ENCODE measurements at places on chromosomes 12 and 14. TPM values are rescaled to one million over a fixed set of nuclear protein-coding genes. Genes with fewer than 3 reads are reported as not detected.

TCL1B gene
- total RNA-seq, result not detected

ZDHHC22 gene
- total RNA-seq, result not detected

PRR4 gene
- total RNA-seq, result 2.9 TPM

CSRP2 gene
- total RNA-seq, result 0.47 TPM

SLC4A8 gene
- total RNA-seq, result 12.6 TPM

LALBA gene
- not detected for total RNA-seq

TMEM233 gene
- total RNA-seq, result not detected

TBX3 gene
- not detected for total RNA-seq

PSMB5 gene
- 64.5 TPM for total RNA-seq

SOAT2 gene
- 10.8 TPM for total RNA-seq

KLRC1 gene
- 5.0 TPM for total RNA-seq

LTBP2 gene
- 0.05 TPM for total RNA-seq

RNASE7 gene
- not detected for total RNA-seq

NTF3 gene
- total RNA-seq, result not detected

LUM gene
- total RNA-seq, result not detected

PELI2 gene
- total RNA-seq, result 0.57 TPM

PTCSC3 gene
- not detected for total RNA-seq

TSPAN19 gene
- not detected for total RNA-seq

TAS2R42 gene
- not detected for total RNA-seq

TMEM30B gene
- 0.52 TPM for total RNA-seq

GPR132 gene
- total RNA-seq, result 35.7 TPM

PIGH gene
- 17.5 TPM for total RNA-seq

ADAM20 gene
- 0.18 TPM for total RNA-seq

RASSF9 gene
- total RNA-seq, result not detected

BATF gene
- 41.3 TPM for total RNA-seq

KRT2 gene
- not detected for total RNA-seq

RIMBP2 gene
- not detected for total RNA-seq

KRT72 gene
- 0.40 TPM for total RNA-seq

GPR162 gene
- 0.34 TPM for total RNA-seq

DHH gene
- not detected for total RNA-seq

GLT1D1 gene
- total RNA-seq, result not detected

TAS2R43 gene
- total RNA-seq, result 1.1 TPM

ASB2 gene
- total RNA-seq, result 15.8 TPM

BORCS5 gene
- total RNA-seq, result 21.2 TPM

ACSS3 gene
- not detected for total RNA-seq

All from activated CD8-positive, alpha-beta T cell treated with anti-CD3 and anti-CD28 coated beads, Interleukin-2, amount 10 ng/mL, durations not matched to agents 7 days and 5 days (primary cell).